ENCODE measurements at places on chromosomes 7 and 10. TPM values are rescaled to one million over a fixed set of nuclear protein-coding genes. Genes with fewer than 3 reads are reported as not detected.

DNA sequence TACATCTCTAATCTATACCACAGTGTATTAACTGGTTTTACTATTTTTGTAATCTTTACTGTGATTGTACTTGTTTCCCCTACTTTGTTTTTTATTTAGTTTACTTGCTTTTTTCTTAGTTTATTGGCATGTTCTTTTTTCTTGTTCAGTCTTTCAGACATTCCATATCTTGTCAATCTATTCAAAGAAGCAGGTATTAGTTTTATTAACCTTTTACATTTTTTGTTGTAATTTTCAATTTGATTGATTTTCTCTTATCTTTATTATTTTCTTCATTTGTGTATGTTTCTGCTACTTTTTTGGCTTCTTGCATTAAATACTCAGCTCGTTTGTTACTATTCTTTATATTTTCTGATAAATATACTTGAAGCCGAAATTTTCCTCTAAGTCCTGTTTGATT is 41.6 kb downstream of the TLX1 start:
- no peak for DNase-seq

DNA sequence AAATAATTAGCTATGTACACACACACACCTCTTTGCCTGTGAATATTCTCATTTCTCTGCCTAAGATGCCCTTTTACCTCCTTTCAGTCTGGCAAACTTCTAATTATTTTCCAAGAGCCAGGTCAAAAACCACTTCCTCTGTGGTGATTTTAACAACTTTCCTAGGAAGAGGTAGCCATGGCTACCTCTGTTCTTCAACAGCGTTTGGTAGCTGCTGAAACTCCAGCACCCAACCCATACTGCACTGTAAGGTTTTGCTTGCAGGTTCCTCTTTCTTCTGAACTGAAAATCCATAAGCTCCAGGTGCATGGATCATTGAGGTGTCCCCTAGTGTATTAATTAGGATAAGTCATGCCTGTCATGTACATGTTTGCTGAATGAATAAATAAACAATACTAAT is 25.6 kb downstream of the NRCAM start:
- no peak for DNase-seq

The EPDR1 gene
- polyA plus RNA-seq: 140 TPM

DNA sequence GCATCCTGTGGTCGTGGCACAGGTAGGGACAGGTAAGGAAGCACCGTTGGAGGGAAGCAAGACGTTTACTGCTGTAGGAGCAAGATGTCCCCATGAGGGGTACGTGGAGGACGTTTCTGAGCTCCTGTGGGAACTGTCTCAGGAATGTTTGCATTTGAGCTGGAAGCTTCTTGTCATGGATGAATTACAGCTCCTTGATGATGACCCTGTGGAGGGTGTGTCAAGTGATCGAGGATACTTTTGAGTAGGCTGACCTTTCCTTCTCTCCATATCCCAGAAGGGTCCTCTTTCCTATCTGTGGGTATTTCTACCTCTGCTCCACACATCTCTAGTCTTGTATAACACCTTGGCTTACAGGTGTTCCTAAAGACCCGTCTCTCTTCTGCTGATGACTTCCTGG is 94.8 kb downstream of the PFKFB3 start:
- no peak for DNase-seq

DNA sequence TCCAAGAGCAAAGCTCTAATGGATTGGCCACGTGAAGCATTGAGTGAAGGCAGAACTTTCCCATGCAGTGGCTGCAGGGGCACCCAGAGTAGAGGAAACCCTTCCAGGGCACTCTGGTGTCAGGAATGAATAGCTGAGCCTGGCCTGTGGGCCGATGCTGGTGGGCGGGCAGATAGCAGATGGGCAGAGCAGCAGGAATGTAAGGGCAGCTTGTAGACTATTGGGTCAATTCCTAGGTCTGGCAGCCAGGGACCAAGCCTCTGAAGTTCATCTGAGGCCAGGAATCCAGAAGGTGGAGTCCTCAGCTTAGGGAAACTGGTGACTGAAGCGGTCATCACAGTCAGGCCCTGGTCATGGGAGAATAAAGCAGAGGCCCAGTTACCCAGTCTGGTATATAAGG is 115.4 kb downstream of the TMEM178B start:
- no peak for DNase-seq

GRCh38 chr7:18020138-18020715 is 7.4 kb downstream of the PRPS1L1 start:
- DNase-seq: no peak

GRCh38 chr7:101075646-101076045 is 9.6 kb upstream of the TRIM56 start:
- DNase-seq: no peak

DNA sequence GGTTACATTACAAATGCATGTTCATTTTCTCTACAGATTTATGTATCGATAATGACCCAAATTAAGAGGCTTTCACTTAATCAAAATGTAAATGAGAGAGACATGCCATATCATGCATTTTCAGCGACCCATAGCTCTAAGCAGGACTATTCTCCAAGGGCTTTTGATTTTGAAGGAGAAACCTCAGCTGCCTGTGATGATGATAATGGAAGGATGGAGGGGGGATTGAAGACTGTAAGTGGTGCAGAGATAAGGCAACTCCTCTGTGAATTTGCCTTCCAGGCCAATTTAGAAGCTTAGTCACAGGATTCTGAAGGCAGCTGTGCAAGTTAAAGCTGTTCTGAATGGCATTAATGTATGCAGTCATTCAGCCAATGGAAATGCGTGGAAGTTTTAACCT is 8.3 kb downstream of the VSTM2A start:
- DNase-seq: no peak

DNA sequence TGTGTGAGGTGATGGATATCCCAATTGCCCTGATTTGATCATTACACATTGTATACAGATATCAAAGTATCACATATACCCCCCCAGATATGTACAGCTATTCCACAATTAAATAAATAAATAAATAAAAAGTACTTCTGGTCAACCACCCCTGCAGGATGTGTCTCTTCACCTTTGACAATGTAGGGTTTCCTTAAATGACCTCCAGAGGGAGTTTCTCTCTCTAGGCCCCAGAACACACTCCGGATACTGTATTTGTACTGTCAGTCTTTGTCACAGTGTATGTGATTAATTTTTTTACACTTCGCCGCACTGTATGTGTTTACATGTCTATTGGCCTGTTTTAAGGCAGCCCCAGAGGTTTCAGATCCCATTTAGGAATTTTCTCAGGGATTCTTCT is 123.6 kb downstream of the ADCYAP1R1 start:
- DNase-seq: no peak

GRCh38 chr10:8262317-8262716 is 207.8 kb downstream of the GATA3 start:
- DNase-seq: no peak

GRCh38 chr7:109950256-109950655 is 1140.7 kb upstream of the LRRN3 start:
- no peak for DNase-seq

- no peak for DNase-seq
These were observed 30.9 kb downstream of the DNAJC1 start for GRCh38 chr10:21972584-21972983.

All from muscle of arm (tissue), 14 donors.